ENCODE measurements at places on chromosomes 4 and X. TPM values are rescaled to one million over a fixed set of nuclear protein-coding genes. Genes with fewer than 3 reads are reported as not detected.

- H3K27ac ChIP-seq, result no peak overlapping the region
- no peaks in the 10 kb centered on the region for H3K4me1 ChIP-seq
- H3K27me3 ChIP-seq, result no peaks in the 10 kb centered on the region
These were observed 991.3 kb upstream of the DIAPH2 start for GRCh38 chrX:95693365-95693764.

The NAP1L3 gene
- 9.0 TPM for total RNA-seq

DNA sequence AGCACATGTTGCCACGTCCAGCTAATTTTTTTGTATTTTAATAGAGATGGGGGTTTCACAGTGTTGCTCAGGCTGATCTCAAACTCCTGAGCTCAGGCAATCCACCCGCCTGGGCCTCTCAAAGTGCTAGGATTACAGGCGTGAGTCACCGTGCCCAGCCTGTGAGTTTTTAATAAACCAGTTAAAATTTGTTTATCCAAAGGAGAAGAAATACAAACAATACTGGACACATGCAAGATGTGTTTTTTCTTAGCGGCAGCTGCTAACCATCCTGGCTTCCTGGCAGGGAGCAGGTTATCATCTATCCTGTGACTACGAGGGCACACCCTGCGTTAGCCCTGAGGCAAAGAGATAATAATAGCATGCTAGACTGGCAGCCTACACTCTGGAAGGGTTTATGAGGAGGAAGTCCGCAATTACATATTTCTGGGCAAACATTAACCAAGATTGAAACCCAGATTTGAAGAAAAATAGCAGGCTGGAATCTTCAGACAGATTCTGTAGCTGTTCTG is 191.4 kb downstream of the SPRY1 start:
- no peak overlapping the region for H3K27ac ChIP-seq
- H3K4me3 ChIP-seq, result no peak overlapping the region
- DNase-seq, result no peak
- no peaks in the 10 kb centered on the region for H3K4me1 ChIP-seq
- no peaks in the 10 kb centered on the region for H3K27me3 ChIP-seq
- H3K36me3 ChIP-seq, result no peaks in the 10 kb centered on the region

DNA sequence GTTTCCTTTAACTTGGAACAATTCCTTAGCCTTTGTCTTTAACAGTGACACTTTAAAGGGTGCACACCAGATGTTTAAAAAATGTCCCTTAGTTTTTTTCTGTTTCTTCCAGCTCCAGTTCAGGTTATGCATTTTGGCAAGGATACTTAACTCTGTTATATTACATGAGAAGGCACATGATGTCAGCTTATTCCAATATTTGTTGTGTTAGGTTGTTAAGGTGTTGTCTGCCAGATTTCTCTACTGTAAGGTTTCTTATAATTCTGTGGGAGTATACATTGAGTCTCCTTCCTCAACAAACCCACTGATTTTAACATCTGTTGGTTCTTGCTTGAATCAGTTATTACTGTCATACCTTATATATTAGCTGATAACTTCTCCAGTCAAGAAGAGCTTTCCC is 33.3 kb downstream of the REST start:
- H3K4me3 ChIP-seq, result no peak overlapping the region
- H3K27ac ChIP-seq, result no peak overlapping the region
- peaks cover 3% of the 10 kb centered on the region for H3K36me3 ChIP-seq
- DNase-seq, result no peak

The TLR3 gene
- 2.2 TPM for total RNA-seq

DNA sequence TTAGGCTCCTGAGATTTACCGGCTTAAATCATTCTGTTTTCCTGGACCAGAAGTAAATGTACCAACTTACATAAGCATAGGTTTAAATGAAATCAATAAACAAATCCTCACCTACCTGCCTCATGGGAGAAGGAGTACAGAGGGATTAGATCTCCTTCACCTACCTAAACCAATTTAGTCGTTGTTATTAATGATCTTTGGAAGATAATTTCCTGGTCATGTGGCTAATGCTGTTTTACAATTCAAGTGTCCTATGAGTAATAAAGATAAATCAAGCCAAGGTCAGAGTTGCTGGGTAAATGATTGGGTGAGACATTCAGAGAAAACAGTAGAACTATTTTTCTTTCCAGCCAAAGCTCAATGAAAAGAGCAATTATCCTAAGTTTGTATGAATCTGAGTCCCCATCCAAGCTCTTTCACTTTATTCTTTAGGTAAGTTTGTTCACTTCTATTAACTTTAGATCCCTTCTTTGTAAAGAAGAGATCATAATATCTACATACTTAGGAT is 423.0 kb upstream of the FAM241A start:
- H3K4me3 ChIP-seq, result no peak overlapping the region
- no peaks in the 10 kb centered on the region for H3K4me1 ChIP-seq
- no peak for DNase-seq
- H3K27ac ChIP-seq, result no peak overlapping the region
- no peaks in the 10 kb centered on the region for H3K36me3 ChIP-seq

- no peak overlapping the region for H3K4me3 ChIP-seq
- H3K27ac ChIP-seq, result no peak overlapping the region
- H3K27me3 ChIP-seq, result no peaks in the 10 kb centered on the region
- no peak for DNase-seq
- H3K4me1 ChIP-seq, result no peaks in the 10 kb centered on the region
These were observed 90.0 kb downstream of the GATB start for GRCh38 chr4:151670843-151671242.

DNA sequence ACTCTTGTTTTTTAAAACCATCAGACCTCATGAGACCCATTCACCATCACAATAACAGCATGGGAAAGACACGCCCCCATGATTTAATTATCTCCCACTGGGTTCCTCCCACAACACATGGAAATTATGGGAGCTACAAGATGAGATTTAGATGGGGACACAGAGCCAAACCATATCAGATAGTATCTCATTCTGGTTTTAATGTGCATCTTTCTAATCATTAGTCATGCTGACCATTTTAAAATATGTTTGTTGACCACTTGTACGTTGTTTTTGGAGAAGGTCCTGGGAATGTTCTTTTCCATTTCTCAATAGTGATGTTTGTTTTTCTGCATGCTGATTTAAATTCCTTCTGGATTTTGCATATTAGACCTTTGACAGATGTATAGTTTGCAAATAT is 119.0 kb downstream of the RTL3 start:
- H3K27ac ChIP-seq, result no peak overlapping the region
- no peak overlapping the region for H3K4me3 ChIP-seq
- H3K36me3 ChIP-seq, result no peaks in the 10 kb centered on the region
- H3K4me1 ChIP-seq, result no peaks in the 10 kb centered on the region
- no peak for DNase-seq

The FGF5 gene
- 0.06 TPM for total RNA-seq

The UNC5C gene
- not detected for total RNA-seq

DNA sequence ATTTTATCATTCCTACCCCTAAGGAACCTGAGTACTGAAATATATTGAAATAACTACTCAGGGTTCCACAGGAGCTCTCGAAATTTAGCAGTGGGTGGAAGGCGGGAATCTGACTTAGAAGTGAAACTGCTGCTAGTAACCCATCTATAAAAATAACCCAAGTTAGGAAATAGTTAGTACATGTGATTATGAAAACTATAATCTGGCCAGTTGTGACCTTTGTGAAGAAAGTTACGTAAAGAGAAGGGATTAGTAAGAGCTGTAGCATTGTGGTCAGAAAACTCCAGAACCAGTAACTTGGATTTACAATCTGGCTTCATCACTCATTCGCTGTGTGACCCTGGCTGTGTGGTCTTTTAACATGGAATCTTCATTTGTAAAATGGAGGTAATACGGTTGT is 175.5 kb downstream of the RAPGEF2 start:
- no peak for DNase-seq
- no peaks in the 10 kb centered on the region for H3K36me3 ChIP-seq
- H3K4me1 ChIP-seq, result no peaks in the 10 kb centered on the region
- H3K27me3 ChIP-seq, result no peaks in the 10 kb centered on the region
- no peak overlapping the region for H3K27ac ChIP-seq

DNA sequence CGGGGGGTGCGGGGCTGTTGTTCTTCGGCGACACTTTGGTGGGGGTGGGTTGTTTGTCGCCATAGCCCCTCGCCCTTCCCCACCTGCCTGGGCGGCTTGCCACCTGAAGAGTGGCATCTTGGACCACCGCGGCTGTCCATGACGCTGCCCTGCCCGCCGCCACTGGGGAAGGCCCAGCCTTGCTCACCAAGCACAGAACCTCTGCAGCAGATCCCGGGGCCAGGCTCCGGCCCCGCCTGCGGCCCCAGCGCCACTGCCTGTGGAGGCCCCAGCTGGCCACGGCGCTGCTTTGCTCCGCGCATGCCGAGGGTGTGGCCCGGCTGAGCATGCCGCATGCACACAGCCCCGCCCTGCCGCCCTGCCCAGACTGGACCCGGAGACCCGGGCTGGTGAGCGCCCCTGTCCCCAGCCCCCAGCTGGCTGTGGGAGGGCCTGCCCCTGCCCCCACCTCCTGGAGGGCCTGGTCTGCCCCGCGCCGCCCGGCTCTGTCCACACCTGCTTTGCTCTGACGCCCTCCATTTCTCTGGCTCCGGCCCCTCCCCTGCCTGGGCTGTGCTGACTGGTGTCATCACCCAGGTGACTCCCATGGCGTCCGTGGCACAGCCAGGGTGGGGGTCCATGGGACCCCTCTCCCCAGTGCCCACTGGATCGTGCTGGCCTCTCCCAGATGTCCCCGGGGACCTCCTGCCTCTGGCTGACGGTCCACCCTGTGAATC is 5.3 kb downstream of the NAT8L start:
- H3K27ac ChIP-seq, result no peak overlapping the region
- H3K4me3 ChIP-seq, result no peak overlapping the region
- H3K27me3 ChIP-seq, result no peaks in the 10 kb centered on the region
- H3K4me1 ChIP-seq, result no peaks in the 10 kb centered on the region

DNA sequence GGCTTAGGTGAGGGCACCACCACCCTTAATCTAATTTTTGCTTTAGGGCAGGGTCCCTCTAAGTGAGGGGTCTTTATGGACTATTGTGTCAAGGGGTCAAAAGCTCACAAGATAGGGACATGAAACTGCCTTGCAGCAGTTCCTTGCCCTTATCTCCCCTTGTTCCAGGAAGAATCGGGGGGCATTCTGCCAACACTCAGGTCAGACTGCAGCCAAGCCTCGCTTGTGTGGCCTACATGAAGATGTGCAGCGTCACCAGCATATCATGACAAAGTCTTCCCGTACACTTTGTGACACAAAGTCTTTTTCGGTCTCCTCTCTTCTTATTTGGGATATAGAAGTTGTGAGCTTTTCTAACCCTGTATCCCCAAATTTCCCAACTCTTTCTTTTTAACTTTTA is 17.5 kb upstream of the USP9X start:
- H3K27ac ChIP-seq, result no peak overlapping the region
- no peak overlapping the region for H3K4me3 ChIP-seq
- H3K27me3 ChIP-seq, result no peaks in the 10 kb centered on the region
- no peaks in the 10 kb centered on the region for H3K36me3 ChIP-seq

- H3K4me3 ChIP-seq, result no peak overlapping the region
- H3K27me3 ChIP-seq, result no peaks in the 10 kb centered on the region
- no peaks in the 10 kb centered on the region for H3K36me3 ChIP-seq
- H3K27ac ChIP-seq, result no peak overlapping the region
- no peak for DNase-seq
- H3K4me1 ChIP-seq, result no peaks in the 10 kb centered on the region
These were observed 176.5 kb downstream of the FBXW7 start for GRCh38 chr4:152359208-152360044.

- no peak for DNase-seq
- peaks cover 7% of the 10 kb centered on the region for H3K27me3 ChIP-seq
- no peak within 1 kb of the TSS for H3K27ac ChIP-seq
- H3K4me3 ChIP-seq, result no peak within 1 kb of the TSS
These were observed at the start of gene DUSP9 for GRCh38 chrX:153646620-153647373. DUSP9 (plus strand) TSS chrX:153647203; CDS start chrX:153647954, 751 bp downstream.

The CT47B1 gene
- not detected for total RNA-seq

- DNase-seq, result peak; percentile 67
- H3K27ac ChIP-seq, result no peak overlapping the region
- no peaks in the 10 kb centered on the region for H3K36me3 ChIP-seq
- no peak overlapping the region for H3K4me3 ChIP-seq
These were observed 30.9 kb downstream of the NIPAL1 start for GRCh38 chr4:48047421-48047844.

DNA sequence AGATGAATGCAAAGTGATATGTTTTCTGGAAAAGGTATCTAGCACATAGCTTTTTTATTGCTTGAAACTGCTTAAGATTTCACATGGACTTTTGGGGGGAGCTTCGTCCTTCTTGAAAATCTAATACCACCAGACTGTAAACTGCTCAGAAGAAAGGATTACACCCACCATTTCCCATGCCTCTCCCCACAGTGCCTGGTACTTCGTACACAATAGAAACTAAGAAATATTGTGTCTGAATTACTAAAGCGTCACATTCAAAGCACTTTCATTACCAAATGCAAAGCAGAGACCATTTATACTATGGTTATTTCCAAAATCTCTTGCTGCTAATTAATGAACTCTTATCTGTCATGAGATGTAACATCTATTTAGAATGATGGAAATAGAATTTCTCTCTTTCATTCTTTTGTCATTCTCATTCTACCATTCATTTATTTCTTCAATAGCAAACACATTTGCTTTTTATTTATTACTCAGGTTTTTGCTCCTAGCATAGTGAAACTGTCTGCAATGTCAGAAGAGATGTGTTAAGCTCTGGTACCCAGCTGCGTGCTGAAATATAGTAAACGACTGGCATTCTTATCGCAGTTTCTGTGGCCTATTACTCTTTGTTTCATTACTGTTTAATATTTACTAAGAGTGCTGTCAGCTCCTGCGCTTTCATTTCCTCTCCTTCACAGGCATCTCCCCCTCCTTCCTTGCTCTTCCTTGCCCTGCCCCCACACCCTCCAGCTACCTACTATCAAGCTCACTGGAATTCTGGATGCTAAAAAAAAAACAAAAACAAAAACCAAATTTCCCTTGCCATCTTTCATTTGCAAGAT is 51.4 kb upstream of the RAPGEF2 start:
- H3K4me3 ChIP-seq, result no peak overlapping the region
- H3K36me3 ChIP-seq, result no peaks in the 10 kb centered on the region
- H3K27me3 ChIP-seq, result no peaks in the 10 kb centered on the region
- no peaks in the 10 kb centered on the region for H3K4me1 ChIP-seq
- no peak overlapping the region for H3K27ac ChIP-seq

- no peak overlapping the region for H3K27ac ChIP-seq
- H3K4me3 ChIP-seq, result no peak overlapping the region
- H3K4me1 ChIP-seq, result peaks cover 24% of the 10 kb centered on the region
- H3K36me3 ChIP-seq, result no peaks in the 10 kb centered on the region
These were observed 1.4 kb downstream of the COQ2 start for GRCh38 chr4:83283181-83283580.

The KDR gene
- total RNA-seq, result not detected

DNA sequence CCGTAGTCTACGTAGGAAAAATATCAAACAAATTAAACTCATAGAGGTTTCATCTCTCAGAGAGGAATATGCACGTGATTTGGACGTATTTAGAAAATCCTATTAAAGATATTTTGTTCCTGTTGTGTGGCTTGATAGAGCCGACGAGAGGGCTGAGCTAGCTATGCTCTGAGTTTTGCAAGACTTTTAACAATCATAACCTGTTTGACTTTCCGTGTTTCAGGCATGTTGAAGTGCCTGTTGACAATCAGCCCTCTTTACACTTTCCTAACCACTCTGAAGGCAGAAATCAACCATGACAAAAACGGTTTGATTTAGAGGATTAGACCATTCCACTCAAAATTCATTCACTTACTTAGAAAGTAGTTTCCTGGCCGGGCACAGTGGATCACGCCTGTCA is 297.3 kb downstream of the ASMT start:
- H3K4me3 ChIP-seq, result no peak overlapping the region
- no peaks in the 10 kb centered on the region for H3K4me1 ChIP-seq
- DNase-seq, result no peak
- no peak overlapping the region for H3K27ac ChIP-seq

The FGF16 gene
- total RNA-seq, result not detected

- H3K36me3 ChIP-seq, result no peaks in the 10 kb centered on the region
- no peaks in the 10 kb centered on the region for H3K27me3 ChIP-seq
- no peak for DNase-seq
- no peak overlapping the region for H3K27ac ChIP-seq
These were observed 187.2 kb upstream of the SPRY1 start for GRCh38 chr4:123209436-123209835.
